ENCODE measurements at places on chromosomes 4 and X.

- DNase-seq = no peak
These were observed 3.4 kb upstream of the ZRSR2 start for GRCh38 chrX:15786915-15787314.

DNA sequence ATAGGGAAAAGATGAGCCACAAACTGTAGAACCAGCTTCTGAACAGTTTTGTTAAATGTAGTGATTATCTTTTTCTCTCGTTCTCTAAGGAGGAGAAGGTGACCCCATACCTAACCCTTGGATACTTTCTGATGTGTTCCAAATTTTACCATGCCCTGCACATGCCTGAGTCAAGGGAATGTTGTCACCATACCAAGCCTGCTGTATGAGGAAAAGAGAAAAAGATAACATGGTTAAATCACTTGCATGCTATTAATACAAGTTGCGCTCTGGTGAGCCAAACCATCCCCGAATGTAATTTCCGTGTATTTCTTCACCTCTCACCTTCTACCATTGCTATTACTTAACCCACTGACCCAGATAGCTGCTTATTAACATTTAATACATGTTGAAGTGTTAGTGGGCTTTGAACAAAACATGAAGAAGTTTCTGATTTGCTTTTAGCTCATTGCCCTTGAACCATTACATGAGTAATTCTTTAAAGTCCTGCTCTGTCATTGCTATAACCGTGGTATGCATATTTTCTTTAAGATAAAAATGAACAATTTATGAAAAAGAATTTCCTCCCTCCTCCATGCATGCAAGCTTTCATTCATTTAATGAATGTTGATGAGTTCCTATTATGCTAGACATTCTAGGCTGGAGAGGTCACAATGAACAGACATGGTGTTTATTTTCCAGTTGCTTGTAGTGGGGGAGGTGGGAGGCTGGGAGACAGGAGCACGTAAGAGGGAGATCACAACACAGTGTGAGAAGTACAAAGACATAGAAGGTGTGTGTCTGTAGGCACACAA, 13.6 kb upstream of the KIT start:
- no peak for DNase-seq

- no peak for DNase-seq
These were observed 23.5 kb downstream of the NAT8L start for GRCh38 chr4:2082627-2083026.

GRCh38 chr4:185730387-185730786, 81.6 kb downstream of the SORBS2 start:
- no peak for DNase-seq

DNA sequence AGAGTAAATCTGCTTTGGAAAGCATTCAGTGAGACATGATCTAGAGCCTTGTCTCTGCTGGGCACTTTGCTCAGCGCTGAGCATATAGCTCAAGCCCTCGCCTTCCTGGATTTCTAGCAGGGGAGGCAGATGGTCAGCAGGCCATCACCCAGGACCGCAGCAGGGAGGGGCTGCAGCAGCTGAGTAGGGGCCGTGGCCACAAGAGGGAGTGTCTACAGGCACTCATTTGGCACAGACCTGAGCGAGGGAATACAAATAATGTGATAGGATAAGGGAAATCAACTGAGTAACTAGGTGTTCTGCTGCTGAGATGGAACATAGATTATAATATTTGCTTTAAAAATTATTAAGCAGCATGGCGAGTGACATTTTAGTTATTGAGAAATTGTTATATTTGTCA, 30.2 kb downstream of the OFD1 start:
- no peak for DNase-seq

- no peak for DNase-seq
These were observed 568.3 kb upstream of the SLIT2 start for GRCh38 chr4:19683426-19683825.

DNA sequence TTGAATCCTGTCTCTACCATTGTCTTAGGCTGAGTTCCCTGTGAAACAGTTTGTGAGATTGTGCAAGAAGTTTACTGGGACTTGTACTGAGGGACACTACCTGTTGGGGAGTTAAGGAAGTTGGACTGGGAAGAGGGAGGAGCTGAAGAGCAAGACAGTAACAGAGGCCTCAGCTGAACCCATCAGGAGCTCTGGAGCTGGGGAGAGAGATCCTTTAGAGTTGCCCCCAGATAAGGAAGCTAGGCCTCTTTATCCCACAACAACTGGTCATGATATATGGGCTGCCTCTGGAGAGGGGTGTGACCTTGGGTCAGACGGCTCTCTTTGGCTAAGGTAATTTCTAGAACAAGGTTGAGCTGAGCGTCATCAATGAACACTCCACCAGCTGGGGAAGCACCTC, 137.8 kb upstream of the SLC4A4 start:
- DNase-seq = no peak

DNA sequence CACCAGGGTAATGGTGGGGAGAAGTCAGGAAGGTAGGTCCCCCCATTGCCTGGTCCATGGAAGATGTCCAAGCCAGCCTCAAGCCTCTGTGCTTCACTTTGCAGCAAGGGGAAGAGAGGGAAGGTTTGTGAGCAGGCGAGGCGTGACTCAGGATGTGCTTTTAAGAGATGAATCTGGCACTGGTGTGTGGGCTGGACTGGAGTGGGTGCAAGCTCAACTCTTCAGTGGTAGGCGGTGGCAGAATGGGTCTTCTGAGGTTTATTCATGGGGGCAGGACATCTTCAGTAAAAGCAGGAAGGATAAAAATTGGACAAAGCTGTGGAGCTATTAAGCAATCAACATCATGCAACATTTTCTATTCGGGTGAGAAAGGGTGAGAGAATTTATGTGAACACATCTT, 19.4 kb downstream of the GPM6B start:
- DNase-seq = no peak

- DNase-seq = no peak
These were observed 219.7 kb upstream of the ETNPPL start for GRCh38 chr4:108982402-108983185.

DNA sequence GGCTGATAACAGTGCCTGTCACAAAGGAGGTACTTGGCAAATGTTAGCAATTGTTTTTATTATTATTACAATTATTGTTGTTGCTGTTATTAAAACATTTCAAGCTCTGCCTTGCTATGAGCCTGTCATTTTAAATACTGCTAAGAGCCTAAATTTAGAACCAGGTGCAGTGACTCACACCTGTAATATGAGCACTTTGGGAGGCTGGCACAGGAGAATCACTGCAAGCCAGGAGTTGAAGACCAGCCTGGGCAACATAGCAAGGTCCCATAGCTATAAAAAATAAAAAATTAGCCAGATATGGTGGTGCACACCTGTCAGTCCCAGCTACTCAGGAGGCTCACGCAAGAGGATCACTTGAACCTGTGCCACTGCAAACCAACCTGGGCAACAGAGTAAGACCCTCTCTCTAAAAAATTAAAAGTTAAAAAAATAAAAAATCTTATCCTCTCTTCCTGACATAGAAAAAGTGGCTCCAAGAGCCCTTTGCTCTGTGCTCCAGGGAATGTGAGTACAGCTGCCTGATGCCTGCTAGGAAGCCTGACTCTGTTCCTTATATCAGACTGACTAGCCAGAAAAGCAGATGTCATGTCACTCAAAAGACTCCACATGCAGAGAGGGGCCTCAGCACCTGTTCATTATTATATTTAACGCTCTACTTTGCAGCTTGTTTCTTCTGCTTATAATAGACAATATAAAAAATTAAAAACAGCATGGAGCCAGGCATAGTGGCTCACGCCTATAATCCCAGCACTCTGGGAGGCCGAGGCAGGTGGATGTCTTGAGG, 234.0 kb downstream of the OPHN1 start:
- no peak for DNase-seq

DNA sequence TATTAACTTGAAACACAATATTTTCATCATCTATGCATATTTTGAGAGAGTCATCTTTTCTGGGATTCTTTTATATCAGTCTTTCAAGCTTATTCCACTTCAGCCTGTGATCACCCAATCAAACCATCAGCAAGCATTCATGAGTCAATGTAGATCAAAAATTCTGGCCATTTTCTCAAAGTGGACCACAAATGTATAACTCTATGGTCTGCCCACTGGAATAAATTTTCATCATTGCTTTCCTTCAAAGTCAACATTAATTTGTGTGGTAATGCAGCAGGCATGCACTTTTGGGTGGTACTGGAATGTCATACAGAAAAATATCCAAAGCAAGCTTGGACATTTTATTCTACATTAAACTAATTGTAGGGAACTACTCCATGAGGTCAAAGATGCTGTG, 1013.0 kb downstream of the STIM2 start:
- DNase-seq = no peak

DNA sequence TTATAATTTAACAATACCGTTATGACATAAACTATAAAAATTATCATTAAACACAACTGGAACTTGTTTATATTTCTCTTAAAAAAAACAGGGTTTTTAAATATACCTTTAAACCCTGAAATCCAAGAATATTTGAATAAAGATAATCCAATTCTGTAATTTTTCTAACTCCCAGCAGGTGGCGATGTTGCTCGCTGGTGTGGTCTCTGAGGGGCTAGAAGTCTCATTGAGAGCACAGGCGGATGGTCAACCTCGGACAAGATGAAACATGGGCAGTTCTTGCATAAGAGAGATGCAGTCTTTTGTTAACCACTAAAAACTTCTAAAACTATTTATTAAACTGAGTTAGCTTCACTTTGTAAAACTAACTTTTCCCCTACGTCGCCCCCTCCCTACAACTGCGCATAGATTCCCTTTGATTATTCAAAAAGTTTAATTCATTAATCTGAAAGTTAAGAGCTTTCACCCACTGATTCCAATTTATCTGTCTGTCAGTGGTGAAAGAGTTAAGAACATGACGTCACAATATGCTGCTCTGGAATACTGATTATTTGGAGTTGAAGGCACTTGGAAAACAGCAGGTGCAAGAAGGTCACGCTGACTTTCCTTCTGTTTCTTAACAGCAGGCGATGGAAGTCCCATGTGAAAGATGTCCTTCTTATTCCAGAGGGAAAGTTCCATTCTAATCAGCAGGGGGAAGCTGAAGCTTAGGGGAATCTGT, 29.5 kb downstream of the DMP1 start:
- peak; percentile 47 for DNase-seq

DNA sequence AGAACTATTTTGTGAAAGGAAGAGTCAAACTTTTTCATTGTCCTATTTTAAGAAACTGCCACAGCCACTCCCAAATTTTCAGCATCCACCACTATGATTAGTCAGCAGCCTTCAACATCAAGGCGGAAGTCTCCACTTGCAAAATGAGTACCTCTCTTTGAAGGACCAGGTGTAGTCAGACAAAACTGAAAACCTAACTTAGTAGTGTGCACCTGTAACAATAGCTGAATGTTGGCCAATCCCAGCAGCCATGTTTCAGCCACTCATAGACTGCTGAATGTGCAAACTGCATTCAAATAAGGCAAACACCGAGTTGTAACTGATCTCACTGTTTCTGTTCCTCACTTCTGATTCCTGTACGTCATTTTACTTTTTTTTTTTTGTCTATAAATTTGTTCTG, 341.1 kb downstream of the IL15 start:
- no peak for DNase-seq

- no peak for DNase-seq
These were observed 2024.1 kb upstream of the TENM3 start for GRCh38 chr4:180219080-180219479.

GRCh38 chr4:170979736-170980135, 833.5 kb upstream of the GALNTL6 start:
- DNase-seq = no peak
